ENCODE measurements at places on chromosomes 1 and 21. TPM values are rescaled to one million over a fixed set of nuclear protein-coding genes. Genes with fewer than 3 reads are reported as not detected.
A peak's percentile ranks its signal among the peaks of the same experiment; 100 is the strongest.

The SMPDL3B gene
- total RNA-seq, result not detected

The WDR64 gene
- total RNA-seq, result not detected

The PDE4B gene
- 52.8 TPM for total RNA-seq

The CITED4 gene
- 1.7 TPM for total RNA-seq

The PCP4L1 gene
- not detected for total RNA-seq

The LEFTY1 gene
- not detected for total RNA-seq

The ANKRD34A gene
- total RNA-seq, result 1.6 TPM

The SFT2D2 gene
- total RNA-seq, result 47.1 TPM

The RBP7 gene
- 0.43 TPM for total RNA-seq

- DNase-seq, result no peak
These were observed 10.0 kb downstream of the URB2 start for GRCh38 chr1:229636042-229636441.

DNA sequence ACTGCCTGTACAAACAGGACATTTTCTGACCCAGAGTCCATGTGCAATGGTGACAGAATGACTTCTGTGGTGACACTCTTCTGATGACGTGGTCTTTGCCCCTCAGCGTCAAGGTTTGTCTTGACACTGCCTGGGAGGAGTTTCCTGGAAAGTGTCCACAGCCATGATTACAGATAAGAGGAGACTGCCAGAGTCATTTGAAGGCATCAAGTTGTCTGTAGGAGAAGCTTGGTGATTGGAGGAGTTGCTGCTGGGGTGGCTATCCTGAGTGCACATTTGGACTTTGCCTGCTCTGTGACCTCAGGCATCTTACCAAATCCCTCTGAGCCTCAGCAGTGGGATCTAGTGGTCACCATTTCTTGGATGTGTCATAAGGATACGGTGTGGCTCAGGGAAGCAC, 17.7 kb downstream of the TCHHL1 start:
- DNase-seq, result no peak

DNA sequence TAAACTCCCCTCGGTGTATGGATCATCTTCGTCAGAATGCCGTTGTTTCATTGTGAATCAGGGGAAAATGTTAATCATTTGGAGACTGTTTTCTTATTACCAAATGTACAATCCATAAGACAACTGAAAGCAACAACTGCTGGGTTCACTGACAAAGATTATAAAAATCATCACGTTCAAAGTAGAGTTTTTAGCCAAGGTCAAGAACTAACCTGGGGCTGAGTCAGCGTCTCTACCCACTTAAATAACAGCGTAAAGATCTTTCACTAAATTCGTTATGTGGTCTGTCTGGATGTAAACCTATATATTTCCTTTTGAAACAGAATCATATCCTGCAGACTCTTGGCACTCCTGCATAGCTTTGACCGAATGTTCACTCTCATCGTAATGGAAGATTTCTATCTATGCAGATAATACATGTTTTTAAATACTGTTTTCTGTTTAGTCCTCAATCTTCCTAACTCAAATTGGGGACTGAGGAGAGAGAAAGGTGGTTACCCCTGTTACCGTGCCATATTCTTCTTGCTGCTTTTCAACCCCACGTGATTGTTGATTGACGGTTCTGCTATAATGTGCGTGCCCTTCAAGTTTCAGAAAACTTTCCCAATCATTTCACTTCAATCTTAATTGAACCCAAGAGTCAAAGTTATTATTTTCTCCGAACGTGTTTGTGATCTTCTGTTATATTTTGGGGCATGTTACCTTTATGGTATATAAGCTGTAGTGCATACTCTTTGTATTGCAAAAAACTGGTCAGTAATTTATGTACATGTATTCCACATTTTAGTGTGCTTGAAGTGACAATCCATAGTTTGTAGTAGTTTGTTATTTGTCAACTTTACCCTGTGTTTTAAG, 15.6 kb upstream of the NCMAP start:
- DNase-seq, result no peak

- no peak for DNase-seq
These were observed 8.8 kb upstream of the RNF223 start for GRCh38 chr1:1082776-1083415.

GRCh38 chr1:28173151-28173979, 3.1 kb downstream of the PTAFR start:
- no peak for DNase-seq

DNA sequence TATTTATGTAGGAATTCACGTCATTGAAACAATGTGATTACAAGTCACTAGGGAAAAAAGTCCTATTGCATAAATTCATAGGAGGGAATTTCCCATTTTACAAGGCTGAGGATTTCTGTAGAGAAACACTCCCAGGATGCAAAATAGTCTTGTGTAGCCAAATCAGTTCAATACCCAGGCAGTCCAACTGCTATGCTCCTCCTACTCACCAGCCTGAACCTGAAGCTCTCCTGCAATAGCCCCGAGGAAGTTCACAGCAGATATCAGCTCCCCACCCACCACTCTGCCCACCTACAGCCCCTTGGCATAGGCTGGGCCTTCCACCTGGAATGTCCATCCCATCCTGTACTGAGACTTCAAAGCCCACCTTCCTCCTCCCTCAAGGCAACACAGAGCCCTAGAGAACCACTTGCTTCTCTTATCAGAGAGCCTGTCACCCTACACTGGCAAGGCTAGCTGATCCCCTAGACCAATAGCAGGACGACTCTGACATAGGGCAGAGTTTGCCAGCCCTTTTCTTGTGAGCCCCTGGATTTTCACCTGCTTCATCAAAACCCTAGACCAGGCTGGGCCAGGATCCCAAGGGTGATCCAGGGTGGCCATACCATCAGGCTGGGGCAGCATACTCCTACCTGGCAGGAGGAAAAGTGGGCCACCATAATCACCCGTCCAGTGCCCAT, 1.5 kb downstream of the LSS start:
- peak; percentile 82 for DNase-seq

- peak; percentile 83 for DNase-seq
These were observed 78.0 kb downstream of the PTPN14 start for GRCh38 chr1:214473387-214473786.

GRCh38 chr1:219086956-219087469, 86.7 kb upstream of the LYPLAL1 start:
- no peak for DNase-seq

DNA sequence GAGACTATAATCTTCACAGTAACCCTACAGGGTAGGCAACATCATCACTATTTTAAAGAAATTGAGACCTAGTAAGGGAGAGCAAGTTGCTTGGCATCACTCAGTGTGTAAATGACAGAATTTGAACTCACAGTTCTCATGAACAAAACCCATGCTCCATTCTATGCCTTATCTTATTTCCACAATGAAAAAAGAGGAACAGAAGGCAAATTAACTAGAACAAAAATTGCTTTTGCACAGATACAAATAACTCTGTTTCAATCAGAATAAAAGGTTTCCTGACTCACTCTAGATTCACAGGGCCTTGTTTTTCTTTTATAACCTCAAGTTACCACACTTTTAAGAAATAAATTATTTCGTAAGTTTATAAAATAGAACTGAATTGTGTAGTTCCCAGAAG, 90.1 kb downstream of the UCHL5 start:
- no peak for DNase-seq

DNA sequence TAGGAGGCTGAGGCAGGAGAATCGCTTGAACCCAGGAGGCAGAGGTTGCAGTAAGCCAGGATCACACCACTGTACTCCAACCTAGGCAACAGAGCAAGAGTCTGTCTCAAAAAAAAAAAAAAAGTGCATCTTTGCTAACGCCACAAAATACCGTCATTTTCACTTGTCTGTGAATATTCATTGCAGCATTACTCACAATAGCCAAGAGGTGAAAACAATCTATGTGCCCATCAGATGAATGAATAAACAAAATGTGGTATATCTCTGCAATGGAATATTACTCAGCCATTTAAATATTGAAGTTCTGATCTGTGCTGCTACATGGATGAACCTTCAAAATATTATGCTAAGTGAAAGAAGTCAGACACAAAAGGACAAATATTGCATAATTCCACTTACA, 7.9 kb upstream of the TIAM1 start:
- no peak for DNase-seq

GRCh38 chr1:39755965-39756659, 15.0 kb downstream of the OXCT2 start:
- DNase-seq, result no peak

- peak; percentile 12 for DNase-seq
These were observed 429.6 kb downstream of the USP25 start for GRCh38 chr21:16159213-16159970.

- DNase-seq, result peak; percentile 30
These were observed 119.6 kb upstream of the CD34 start for GRCh38 chr1:208030288-208031091.

- DNase-seq, result peak; percentile 71
These were observed 1.6 kb downstream of the NSUN4 start for GRCh38 chr1:46342084-46342656.

GRCh38 chr21:31482460-31482859, 138.4 kb upstream of the TIAM1 start:
- DNase-seq, result no peak

DNA sequence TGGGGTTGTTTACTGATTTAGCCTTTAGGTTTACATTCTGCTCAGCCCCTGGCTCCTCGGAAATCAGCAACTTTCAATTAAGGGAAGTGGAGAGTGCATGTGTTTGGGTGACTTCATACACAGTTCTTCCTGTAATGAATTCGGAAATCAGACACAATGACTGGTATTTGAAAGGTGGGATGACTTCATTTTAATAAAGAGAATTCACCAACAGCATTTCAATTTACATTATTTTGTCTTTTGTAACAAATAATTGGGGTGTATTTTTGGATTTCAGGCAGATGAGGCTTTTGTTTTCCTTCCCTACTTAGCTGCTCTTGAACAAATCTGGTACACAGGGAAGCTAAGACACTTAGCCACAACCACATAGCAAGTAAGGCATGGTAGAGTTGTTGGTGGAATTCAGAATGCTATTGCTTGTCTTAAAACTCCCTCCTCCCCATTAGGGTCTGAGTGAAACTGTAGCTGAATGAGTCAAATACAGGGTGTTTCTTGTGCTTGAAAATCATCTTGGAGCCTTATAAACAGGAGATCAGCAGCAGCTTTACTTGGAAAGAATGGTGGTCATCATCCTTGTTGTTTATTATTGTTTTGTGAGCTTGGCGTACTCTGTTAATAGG, 917 bp downstream of the STX12 start:
- peak; percentile 17 for DNase-seq

DNA sequence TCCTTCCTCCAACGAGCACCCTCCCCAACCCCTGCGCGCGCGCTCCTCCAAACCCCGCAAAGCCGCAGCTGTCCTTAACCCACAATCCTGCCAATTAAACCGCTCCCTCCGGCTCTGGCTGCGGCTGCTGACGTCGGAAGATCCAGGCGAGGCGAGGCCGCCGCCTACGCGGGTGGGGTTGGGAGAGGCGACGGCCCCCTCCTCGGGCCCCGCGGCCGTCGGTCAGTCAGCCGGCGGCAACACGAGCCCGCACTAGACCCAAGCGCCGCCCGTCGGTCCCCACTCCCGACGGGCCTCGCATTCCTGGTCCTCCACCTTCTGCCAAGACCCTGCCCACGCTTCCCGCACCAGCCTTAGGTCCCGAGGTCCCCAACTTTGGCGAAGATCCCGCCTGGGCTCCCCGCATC, 75.4 kb downstream of the VWA5B1 start:
- DNase-seq, result no peak

DNA sequence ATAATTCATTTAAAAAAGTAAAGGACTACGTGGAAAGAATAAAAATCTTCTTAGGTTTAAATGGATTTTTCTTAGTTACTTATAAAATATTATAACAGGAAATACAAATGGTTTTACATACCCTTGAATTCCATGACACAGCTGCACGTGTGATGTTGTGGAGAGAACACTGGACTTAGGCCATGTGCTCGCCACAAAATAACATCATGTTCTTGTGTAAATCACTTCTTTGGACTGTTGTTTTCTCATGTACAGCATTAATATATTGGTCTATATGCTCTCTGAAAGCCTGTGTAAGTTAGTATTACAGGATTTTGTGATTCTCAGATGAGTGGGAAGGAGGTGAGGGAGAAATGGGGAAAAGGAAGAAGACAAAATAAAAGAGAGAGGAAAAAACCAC, 228.2 kb downstream of the DNM3 start:
- peak; percentile 45 for DNase-seq

DNA sequence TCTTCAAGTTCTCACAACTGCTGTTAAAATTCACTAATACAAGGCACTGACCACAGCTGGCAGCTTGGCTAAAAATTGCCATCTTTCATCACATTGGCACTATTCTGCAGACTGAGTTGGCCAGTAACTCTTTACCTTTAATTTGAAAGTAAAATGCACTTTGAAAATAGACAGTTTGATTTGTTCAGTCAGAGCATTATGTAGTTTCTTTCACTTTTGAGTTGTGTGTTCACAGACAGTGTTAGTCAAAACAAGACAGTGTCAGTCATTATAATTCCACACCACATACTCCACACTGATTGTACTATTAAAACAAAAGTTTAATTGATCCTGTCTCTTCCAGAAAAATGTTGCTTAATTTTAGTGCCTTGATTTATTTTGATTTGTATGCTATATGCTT, 160.7 kb downstream of the SDCCAG8 start:
- no peak for DNase-seq

DNA sequence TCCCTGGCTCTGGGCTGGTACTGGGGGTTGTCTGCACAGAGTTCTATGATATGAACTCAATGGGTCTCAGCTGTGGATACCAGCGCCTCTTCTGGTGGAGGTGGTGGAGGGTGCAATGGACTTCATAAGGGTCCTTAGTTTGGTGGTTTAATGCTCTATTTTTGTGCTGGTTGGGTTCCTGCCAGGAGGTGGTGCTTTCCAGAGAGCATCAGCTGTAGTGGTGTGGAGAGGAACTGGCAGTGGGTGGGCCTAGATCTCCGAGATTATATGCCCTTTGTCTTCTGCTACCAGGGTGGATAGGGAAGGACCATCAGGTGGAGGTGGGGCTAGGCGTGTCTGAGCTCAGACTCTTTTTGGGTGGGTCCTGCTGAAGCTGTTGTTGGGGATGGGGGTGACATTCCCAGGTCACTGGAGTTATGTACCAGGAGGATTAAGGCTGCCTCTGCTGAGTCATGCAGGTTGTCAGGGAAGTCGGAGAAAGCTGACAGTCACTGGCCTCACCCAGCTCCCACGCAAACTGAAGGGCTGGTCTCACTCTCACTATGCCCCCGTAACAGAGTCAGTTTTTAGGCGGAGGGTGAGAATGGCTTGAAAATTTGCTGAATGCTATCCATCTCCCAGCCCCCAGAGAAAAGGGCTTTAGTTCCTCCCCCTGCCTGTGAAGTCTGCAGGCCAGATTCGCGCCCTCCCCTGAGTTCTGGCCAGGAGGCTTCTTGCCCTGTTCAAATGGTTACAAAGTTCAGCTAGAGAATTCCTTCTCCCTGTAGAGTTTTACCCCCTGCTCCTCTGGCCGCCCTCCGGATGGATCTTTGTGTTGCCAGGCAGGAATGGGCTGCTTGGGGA, 902.9 kb downstream of the LTN1 start:
- DNase-seq, result no peak

- peak; percentile 23 for DNase-seq
These were observed 70.8 kb upstream of the CASZ1 start for GRCh38 chr1:10867138-10867721.
